CMK (cell line): ENCODE measurements at places on chromosomes 12 and 14.

DNA sequence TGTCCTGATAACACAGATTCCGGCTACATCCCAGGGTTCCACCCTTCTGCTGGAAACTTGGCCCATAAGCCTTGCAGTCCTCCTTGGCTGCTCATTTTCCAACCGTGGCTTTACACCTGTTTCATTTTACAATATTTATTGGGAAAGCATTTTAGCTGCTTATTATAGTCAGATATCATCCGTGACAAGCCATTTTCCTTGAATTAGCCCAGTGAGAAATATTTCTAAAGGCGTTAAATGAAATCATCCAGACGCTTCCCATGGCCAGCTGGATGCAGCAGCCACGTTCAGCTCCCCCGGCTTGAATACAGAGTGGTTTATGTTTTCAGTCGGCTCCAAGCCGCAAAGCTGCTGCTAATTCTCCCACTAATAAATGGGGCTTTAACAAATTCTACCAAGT is 245.0 kb upstream of the PELI2 start:
- DNase-seq = no peak

- no peak for DNase-seq
Observed at GRCh38 chr14:24394275-24394674, 4.5 kb upstream of the NYNRIN start.

DNA sequence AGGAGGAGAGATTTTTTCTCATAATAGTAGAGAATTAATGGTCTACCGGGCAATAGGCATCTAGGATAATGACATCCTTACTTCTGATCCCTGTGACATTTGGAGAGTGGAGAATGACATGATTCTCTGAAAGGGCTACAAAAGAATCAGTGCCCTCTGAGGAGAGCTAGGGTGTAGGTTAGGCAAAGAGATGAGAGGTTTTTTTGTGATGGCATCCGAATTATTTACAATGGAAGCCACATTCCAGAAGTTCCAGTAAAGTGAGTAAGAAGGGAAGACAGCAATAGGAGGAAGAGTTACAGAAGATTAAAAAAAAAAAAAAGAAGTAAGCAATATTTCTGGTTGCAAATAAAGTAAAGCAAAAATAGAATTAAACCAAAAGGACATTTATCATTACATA is 478.0 kb downstream of the RMST start:
- no peak for DNase-seq

GRCh38 chr14:55556929-55557623 is 22.9 kb upstream of the KTN1 start:
- no peak for DNase-seq

GRCh38 chr14:37452323-37452722 is 142.7 kb downstream of the FOXA1 start:
- DNase-seq = no peak

DNA sequence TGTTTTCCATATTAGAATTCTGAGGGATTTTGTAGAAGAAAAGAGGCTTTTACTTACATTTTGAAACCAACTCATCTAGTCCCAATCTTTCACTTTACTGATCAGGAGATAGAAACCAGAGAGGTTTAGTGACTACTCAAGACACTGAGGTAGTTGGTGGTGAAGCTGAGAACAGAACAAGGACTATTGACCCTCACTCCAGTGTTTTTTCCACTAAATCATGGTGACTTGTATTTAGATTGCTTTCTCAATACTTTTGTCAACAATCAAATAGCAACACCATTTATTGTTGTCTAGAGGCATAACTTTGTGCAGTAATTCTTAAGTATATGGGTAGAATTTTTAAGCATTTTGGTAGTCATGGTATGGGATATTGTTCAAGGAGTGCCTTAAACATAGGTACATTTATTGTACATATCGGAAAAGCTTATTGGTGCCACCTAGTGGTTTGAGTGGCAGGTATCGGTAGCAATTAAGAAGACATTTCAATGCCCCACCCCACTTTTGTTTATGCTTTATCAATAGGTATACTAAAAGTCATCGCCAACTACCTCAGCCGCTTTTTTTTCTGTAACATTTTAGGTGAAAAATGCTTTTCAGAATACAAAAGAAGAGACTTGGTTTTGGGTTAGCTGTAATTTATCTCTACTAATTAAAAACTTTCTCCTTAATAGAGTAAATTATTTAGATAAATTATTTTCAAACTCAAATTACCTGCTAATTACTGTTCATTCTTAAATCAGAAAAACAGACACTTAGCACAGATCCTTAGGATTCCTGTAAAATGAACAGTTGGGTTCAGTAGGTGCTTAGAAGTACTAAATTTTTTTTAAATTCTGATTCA is 47.3 kb upstream of the PAWR start:
- no peak for DNase-seq

DNA sequence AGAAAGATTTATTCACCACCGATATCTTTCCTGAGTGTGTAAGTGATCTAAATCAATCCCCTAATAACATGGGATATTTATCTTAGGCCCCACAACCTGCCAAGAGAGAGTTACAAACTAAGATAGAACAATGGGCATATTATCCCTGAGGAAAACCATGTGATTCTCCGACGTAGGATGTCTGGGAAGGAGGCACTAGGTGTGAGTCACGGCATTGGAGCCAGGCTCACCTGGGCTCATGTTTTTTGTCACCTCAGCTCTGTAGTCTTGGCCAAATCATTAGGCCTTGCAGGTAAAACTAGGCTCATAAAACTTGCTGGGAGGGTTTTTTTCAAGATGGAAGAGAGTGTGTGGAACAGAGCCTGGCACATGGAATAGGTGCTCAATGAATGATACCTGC is 129.7 kb upstream of the PLEKHG7 start:
- DNase-seq = no peak

DNA sequence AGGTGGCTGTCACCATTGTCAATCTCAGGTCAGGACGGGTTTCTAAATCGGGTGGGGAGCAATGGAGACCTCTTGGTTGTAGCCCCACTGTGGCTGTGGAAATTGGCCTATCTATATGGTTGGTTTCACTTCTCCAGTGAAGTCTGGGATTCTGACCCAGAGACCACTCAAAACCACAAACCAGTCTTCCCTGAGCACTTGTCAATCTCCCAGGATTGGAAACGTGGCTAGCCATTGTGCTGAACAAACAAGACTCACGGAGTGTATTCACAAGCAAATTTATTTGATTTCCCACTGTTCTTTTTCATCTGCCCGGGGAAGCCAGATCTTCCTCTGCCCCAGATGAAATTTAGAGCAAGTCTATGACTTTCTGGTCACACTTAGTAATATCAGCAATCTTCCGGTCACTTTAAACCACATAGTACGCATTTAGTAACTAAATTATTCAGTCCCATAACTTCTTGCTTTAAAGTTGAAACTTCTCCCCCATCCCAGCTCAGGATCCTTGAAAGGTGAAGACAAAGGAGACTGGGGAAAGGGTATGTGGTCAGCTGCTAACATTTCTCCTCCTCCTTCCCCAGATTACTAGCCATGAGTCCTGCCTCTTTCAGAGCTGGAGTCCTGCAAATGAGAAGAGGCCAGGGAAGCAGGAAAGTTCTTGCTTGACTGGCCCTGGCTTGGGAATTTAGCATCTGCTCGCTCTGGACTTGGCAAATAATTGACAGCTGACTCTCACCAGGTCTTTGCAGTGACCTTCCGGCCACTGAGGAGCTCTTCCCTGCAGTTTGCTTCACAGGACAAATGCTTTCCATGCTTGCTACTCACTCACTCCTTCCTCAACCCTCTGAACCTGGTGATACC is 123.2 kb upstream of the MAX start:
- no peak for DNase-seq

DNA sequence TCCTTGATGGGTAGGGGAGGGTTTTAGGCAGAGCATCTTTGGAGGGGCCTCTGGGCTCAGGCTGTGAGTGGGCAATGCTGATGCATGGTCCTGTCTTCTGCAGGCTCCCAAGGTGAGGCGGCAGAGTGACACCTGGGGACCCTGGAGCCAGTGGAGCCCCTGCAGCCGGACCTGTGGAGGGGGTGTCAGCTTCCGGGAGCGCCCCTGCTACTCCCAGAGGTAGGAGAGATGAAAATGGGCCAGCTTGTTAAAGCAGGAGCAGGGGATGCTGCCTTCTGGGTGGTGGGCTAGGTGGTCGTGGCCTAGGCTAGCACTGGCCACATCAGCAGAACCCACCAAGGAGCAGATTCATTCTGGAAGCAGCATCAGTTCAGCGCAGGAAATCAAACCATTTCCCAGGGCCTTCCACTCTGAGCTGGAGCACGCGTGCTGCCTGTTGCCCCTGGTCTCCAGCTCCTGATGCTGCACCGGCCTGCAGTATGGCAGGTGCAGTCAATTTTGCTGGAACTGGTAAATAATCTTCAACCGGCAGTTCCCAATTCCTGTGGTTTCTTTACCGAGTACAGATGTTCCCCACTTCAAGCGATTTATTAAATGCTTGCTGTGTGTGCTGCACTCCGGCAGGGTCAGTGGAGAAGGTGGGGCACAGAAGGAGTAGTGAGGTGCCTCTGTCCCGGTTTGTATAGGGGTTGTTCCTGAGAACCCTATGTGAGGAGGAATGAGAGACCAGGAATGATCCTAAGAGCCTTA is 7.4 kb downstream of the PAPLN start:
- DNase-seq = no peak

DNA sequence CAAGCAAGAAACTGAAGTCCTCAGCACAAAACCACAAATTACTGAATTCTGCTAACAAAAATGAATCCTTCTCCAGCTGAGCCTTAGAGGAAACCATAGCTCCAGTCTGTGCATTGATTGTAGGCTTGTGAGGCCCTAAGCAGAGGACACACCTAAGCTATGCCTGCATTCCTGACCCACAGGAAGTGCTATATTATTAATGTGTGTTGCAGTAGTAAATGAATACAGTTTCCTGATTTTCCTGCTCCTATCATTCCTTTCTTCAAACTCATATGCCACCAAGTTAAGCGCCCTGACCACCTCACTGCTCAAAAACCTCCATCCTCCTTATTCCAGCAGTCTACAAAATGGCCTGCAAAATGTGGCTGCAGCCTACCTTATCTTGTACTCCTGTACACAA is 151.9 kb upstream of the ABCD2 start:
- DNase-seq = no peak

- no peak for DNase-seq
Observed at GRCh38 chr14:69079188-69079742, 73.7 kb downstream of the DCAF5 start.

DNA sequence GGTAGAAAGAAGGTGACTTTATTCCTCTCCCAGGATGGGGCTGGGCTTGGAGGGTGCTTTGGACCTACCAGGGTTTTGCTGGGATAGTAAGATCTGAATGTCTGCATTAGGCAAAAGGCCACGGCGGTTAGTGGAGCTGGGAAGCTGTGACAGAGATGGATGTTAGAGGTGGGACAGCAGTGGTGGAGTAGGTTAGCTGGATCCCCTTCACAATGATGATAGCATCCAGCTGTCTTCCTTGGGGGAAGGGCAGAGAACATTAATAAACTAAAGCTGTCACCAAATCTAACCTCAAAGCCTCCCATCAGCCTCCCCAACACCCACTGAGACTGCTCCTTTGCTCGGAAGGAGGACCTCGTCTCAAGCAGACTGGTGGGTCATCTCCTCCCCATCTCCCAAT is 104.8 kb downstream of the GPATCH2L start:
- peak; percentile 61 for DNase-seq

DNA sequence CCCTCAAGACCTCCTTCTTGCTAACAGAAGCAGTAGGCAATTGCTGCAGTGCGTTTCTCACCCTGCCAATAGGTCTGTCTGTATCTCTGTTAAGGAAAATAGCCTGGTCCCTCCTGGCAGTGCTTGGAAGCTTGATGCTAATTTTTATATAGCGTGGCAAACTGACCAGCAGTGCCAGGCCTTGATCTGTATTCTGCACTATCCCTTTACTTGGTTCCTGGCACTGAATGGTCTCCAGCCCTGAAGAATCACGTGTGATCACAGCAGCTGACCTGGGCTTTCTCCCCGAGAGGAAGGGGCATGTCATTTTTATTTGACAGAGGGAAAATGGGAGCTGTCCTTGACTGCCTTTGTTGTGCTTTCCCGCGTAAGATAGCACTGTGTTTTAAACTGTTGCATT is 48.7 kb upstream of the TRAF3 start:
- no peak for DNase-seq

DNA sequence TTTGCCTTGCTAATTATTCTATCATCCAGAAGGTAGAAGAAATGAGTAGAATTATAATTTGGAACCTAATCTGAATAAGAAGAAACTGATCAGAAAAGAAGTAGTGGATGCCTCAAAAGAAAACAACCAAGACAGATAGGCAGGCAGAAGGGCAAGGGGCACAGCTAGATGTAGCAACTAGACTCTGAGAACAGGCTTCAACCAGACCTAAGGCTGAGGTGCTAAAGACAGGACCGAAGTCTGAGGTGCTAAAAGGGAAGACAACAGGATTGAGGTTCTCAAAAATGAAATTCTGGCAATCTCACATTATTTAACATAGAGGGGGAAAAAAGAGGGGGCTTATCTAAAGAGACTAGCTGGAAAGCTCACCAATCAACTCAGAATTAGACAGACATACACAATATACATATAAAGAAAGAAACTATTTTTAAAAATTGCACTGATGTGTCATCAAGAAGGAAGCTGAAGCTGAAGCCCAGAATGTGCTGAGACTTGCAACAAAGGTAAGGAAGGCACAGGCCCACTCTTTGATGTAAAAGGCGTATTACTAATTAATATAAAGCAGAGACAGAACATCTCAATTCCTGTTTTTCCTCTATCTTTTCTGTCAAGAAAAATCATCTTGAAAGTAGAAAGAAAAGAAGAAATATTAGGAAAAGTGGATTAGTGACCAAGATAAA is 43.8 kb upstream of the CSRNP2 start:
- no peak for DNase-seq

- DNase-seq = no peak
Observed at GRCh38 chr14:94043756-94044475, 17.8 kb downstream of the OTUB2 start.

GRCh38 chr14:52071675-52072074 is 2.8 kb upstream of the NID2 start:
- DNase-seq = no peak

DNA sequence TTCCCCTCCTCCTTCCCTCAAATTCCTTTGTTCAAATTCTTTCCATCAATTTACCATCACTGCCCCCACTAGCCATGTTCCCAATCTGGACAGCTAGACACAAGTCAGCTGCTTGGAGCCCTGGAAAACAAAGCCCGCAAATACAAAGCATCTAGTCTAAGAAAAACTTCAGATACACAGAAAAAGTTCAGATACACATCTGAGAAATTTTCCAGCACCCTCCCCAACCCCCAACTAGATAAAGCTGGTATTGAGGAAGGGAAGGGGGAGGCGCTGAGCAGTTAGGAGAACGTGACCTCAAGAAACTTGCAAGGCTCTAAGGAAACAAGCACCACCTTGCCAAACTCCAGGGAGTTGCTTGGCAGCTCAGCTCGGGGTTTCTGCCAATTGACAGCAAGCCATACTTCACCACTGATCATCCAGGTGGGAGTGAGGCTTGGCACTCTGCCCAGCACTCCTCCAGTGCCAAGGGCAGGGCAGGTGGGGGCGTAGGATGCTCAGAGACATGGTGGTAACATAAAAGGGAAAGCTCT is 5.1 kb upstream of the CNIH1 start:
- no peak for DNase-seq

DNA sequence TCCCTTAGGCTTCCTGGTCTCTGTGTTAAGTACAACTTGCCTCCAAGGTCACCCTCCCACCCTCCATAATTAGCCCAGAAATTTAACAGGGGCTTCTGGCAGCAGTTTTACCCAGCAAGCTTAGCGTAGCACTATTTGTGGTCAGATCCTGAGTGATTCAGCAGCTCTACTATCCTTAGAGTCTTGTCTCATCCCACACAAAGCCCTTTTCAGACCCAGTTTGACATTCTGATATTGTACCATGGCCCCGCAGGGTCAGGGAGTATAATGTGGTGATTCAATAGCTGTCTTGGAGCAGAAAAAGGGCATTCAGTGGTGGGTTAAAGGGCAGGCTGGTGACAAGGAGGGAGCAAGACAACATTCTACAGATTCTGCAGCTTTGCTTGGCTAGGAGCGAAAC is 153.8 kb upstream of the DDHD1 start:
- no peak for DNase-seq
